Esophagus squamous epithelium (tissue), 5 donors: ENCODE measurements at places on chromosomes 3 and 15. TPM values are rescaled to one million over a fixed set of nuclear protein-coding genes. Genes with fewer than 3 reads are reported as not detected.

- no peak for DNase-seq
Observed at GRCh38 chr15:79035111-79035601, 55.4 kb downstream of the RASGRF1 start.

GRCh38 chr3:8359133-8359532 is 142.5 kb upstream of the LMCD1 start:
- no peak for DNase-seq

GRCh38 chr3:59334585-59334984 is 284.8 kb upstream of the CFAP20DC start:
- no peak for DNase-seq

THSD4 gene
- total RNA-seq = 39.4 TPM

TICRR gene
- total RNA-seq = 8.4 TPM

SCAANT1 gene
- not detected for total RNA-seq

- DNase-seq = no peak
Observed at GRCh38 chr15:38721568-38721945, 156.9 kb upstream of the RASGRP1 start.
